ENCODE measurements at places on chromosomes 12 and 14.
A peak's percentile ranks its signal among the peaks of the same experiment; 100 is the strongest.

DNA sequence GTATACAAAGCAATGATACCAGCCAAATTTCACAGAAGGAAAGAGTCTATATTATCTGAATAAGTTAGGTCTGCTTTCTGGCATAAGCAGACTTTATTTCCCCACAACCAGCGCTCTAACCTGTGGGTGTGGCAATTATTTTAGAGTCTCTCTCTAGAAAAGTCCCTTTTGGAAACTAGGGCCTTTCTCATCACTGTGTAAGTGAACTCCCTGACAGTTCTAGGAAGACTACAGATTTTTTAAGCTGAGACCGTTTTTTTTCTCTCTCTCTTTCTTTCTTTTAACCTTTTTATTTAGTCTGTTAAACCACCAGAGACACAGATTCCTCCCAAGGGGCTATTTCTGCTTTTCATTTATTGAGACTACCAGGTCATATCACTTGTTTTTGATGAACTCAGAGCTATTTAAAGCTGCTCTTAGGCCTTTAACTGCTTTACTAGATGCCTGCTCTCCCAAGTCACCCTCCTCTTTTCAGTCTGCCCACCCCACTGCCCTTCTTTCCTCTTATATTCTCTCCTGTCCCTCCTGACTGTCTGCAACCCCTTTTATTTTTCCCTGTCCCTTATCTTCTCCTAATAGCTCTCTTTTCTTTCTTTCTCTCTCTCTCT, 69.2 kb upstream of the ARHGAP5 start:
- no peak for DNase-seq

DNA sequence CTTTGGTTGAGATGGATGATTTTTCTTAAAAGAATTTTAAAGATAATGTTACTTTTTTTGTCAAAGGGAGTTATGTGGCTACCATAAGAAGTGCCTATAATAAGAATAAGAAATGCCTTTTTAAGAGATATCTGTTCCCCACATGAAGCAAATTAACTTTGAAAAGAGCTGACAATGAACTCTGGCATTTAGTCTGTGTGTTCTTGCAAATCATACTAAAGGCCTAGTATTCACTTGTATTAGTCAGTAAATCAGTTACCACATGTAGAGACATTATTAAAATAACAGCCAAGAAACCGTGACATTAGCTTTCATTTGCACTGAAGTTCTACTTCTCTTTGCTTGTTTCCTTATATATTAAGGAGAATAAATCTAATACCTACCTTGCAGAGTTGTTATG, 296.3 kb downstream of the CCDC91 start:
- DNase-seq: no peak

DNA sequence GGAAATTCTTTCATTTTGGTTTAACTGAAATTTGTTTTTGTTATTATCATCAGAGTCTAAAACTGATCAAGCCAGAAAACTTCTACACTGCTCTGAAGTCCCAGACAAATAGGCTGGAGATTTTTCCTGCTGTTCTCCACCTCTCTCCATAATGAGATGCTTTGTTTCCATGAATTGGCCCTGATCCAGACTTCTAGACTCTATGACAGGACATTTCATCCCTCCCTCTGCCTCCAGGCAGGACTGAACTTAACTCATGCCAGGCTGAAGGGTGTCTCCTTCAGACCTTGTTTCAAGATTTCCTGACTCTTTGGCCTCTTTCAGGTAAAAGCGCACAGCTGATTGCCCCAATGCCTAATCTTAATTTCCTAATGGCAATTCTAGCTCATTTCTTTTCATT, 69.1 kb upstream of the HOXC13 start:
- no peak for DNase-seq

GRCh38 chr12:27975222-27976136, 2.9 kb upstream of the PTHLH start:
- DNase-seq: peak; percentile 84

GRCh38 chr14:105531894-105532623, 5.7 kb downstream of the TMEM121 start:
- no peak for DNase-seq

DNA sequence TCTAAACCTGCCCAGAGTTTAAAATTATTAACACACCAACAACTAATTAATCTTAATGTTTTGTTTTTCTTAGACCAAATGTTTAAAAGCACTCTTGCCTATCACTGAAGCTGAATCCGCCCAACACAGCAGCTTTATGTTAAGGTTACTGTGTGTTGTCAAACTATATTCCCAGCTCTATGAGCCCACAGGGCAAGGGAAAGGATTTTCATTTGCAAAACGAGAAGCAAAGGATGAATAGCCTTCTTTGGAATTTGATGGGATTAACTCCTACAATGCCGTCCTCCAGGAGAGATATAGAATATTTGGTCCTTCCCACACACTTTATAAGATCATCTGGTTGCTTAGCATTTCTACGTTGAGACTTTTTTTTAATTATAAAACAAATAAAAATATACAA, 43.7 kb downstream of the DUSP16 start:
- no peak for DNase-seq

GRCh38 chr12:92562063-92562734, 140.6 kb upstream of the PLEKHG7 start:
- DNase-seq: no peak

DNA sequence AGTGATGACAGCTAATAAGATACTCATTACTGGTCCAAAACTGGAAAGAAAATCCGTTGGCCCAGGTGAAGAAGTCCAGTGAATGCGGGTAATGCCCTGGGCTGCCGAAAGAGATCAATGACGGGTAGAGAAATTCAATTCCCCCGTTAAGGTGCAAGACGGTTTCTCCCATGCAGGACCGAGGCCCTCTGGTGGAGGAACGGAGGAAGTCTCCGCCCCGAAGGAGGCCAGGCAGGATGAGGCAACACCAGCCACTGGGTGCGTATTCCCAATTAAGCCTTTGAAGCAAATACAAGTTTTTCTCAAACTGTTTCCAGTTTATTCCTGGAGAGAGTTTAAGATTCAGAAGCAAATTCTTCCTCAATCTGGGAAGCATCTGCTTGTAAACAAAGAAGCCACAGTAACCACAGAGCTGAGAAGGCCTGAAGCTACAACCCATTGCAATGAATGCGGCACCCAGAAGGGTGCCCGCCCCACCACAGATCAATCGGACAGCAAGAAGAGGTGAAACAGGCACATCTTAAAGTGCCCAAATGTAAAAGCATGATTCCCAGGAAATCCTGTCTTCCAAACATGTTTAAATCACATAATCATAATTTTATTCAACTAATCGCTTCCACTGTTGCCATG, 118.5 kb downstream of the TTC7B start:
- DNase-seq: peak; percentile 95

DNA sequence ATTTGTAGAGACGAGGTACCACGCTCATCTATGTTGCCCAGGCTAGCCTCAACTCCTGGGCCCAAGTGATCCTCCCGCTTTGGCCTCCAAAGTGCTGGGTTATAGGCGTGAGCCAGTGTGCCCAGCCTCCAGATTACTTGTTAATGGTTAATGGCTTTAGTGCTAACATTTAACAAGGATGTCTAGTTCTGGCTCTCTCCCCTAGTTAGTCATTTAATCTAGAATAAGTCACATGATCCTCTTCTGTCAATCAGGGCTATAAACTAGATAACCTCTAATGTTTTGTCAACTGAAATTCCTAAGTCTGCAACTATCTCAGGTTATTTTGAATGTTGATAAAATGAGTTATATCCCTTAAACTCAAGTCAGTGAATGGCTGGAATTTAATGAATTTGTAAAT, 15.7 kb downstream of the ACTR6 start:
- no peak for DNase-seq

- DNase-seq: no peak
These were observed 3.7 kb downstream of the KMT5A start for GRCh38 chr12:123387508-123388176.

- no peak for DNase-seq
These were observed 31.9 kb downstream of the USP15 start for GRCh38 chr12:62291864-62292760.

DNA sequence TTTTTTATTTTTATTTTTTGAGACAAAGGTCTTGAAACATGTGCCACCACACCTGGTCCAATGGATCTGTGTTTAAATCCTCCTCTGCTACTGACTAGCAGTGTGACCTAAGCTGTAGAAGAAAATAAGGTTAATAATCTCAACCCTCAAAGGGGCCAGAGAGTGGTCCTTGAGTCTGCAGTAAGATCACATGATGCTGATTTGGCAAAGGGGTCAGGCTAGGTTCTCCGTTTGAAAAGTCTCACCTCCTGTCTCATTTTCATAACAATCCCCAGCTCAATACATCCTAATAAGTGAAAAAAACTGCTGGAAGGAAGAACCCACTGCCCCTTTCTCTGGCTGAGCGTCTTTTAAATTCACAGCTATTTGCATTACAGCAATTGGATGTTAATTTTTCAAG, 8.0 kb upstream of the TEP1 start:
- no peak for DNase-seq

- DNase-seq: no peak
These were observed 59.7 kb downstream of the LGMN start for GRCh38 chr14:92688434-92689375.

- no peak for DNase-seq
These were observed 147.6 kb downstream of the DPF3 start for GRCh38 chr14:72745991-72746980.

- peak; percentile 78 for DNase-seq
These were observed 41.3 kb downstream of the EVL start for GRCh38 chr14:100106250-100107112.

DNA sequence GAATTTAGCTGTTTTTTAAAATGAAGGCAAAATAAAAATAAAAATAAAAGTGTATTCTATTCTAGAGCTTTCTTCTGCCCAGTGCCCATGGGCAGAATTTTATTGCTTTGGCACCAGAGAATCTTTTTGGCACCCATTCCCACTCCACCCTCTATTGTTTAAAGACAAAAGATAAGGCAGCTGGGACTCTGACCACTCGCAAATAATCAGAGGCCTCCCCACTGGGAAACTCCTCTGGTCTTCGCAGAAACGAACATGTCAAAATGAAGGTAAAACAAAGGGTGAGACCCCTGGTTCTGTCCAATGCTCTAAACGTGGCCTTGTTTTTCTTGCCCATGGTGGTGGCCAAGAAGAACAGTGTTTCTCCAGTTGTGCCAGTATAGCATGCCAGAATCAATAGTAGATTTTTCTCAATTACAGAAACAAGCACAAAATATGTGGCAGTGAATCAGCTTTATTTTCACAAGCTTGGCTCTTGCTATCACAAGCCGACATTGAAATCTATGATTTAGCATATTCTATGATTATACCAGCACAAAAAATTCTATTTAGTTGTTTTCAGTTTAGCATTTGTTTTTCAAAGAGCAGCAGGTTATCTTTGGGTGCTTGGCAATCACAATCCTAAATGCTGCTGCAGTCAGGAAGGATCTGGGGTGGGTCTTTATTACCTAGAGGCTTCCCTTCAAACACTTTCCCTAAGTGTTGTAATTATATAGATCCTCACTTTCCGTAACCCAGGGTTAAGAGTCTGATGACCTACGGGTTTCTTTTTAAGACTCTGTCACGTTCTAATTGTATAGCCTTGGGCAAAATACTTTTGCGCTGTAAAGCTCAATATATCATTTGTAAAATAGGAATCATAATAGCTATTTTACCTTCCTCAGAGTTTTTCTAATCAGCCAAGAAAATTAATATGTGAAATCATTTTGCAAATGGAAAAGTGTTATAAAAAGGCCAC, 50.5 kb downstream of the KITLG start:
- no peak for DNase-seq

DNA sequence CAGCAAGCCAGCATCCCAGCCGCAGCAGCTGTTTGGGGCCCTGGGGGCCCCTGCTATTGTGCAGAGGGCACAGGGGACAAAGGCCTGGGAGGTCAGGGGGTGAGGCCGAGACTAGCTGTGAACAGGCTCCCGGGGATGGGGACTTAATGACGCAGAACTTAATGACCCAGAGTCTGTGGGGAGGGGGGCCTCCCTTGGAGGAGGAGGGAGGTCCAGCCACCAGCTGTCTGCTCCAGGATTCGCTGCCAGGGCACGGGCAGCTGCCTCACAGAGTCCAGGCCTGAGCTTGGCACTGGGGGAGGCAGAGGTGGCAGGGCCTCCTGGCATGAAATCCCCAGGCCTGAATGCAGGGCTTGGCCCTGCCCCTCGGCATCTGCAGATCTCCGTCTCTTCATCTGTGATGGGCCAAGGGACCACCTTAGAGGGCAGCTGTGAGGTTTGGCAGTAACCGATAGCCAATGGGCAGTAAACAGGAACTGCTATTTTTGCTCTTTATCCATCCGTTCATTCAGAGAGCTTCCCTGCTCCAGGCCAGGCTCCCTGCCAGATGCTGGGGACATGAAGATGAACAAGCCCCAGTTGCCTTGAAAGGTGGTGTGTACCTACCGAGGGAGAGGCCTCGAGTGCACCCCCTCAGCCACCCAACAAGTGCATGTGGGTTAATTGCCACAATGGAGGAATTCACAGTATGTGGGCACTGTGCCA, 6.7 kb downstream of the FAM222A start:
- no peak for DNase-seq

GRCh38 chr12:28172434-28173030, 17.7 kb upstream of the CCDC91 start:
- no peak for DNase-seq

DNA sequence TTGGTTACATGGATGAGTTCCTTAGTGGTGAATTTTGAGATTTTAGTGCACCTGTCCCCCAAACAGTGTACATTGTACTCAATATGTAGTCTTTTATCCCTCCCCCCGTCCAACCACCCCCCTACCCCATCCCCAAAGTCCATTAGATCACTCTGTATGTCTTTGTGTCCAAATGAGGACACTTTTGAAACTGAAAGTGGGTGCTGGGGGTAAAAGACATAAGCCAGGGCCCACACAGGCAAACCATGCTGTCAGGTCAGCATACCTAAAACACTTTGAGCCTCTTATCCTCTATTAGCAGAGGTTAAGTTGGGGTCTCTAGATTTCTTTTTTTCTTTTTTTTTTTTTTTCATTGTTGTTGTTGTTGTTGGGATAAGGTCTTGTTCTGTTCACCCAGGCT, 31.3 kb upstream of the KICS2 start:
- DNase-seq: no peak

DNA sequence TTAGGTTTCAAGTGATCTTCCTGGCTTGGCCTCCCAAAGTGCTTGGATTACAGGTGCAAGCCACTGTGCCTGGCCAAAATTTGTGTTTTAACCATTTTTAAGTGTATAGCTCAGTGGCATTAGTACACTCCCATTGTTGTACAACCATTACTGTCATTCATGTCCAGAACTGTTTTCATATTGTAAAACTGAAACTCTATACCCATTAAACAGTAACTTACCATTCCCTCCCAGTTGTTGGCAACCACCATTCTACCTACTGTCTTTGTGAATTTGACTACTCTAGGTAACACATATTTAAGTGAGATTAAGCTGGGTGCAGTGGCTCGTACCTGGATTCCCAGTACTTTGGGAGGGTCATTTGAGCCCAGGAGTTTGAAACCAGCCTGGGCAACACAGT, 67.3 kb upstream of the KCNH3 start:
- no peak for DNase-seq

- DNase-seq: no peak
These were observed 215.0 kb upstream of the EEA1 start for GRCh38 chr12:93144109-93144508.

GRCh38 chr14:98101323-98101722, 1170.7 kb downstream of the BCL11B start:
- no peak for DNase-seq

- peak; percentile 61 for DNase-seq
These were observed 326.4 kb upstream of the SFSWAP start for GRCh38 chr12:131384544-131384855.

Data from posterior vena cava (tissue), 2 donors.